ENCODE measurements at places on chromosomes 4 and X.

DNA sequence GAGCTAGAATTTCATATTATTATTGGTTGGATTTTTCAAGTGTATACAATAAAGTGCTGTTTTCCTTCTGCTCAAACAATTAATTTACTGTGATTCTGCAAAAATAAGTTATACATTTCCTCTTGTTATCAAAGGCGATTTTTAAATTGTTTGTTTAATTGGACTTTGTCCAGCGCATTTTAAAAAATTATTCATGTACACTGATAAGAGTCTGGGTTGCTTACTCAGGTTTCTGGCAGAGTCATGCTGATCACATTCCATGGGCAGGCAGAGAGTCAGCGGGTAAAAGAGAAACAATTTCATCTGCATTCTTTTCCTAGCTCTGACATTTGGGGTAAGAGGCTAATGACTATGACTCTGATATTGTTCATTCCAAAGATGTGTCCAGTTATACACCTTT is 8.9 kb downstream of the FAT4 start:
- DNase-seq = no peak

DNA sequence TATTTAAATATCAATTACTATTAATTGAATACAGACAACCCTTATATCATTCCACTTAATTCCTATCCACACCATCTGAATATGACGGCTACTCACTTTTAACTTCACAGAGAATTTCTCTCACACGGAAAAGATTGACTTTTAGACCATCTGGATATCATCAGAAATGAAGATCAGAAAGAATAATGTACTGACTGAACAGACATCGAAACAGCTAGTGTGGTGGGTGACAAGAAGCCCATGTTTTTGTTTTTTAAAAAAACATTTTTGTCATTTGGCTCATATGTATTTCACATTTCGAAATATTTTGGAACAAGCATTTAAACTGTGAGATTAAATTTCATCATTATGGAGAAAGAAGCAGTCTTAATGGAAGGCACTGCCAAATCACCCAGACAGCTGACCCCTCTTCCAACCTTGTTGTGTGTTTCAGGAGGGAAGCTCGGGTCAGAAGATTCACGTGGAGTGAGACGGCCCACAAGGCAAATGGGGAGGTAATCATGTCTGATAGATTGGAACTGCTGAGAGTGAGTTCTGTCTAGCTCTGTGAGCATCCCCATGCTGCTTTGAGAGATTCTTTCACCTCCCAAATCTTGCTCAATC is 204.2 kb upstream of the RASGEF1B start:
- no peak for DNase-seq

- no peak for DNase-seq
Observed at GRCh38 chr4:181960384-181960783, 282.8 kb upstream of the TENM3 start.

GRCh38 chr4:176308441-176308840 is 11.3 kb upstream of the SPCS3 start:
- DNase-seq = no peak

GRCh38 chrX:51608126-51608525 is 10.6 kb downstream of the CENPVL3 start:
- DNase-seq = no peak

DNA sequence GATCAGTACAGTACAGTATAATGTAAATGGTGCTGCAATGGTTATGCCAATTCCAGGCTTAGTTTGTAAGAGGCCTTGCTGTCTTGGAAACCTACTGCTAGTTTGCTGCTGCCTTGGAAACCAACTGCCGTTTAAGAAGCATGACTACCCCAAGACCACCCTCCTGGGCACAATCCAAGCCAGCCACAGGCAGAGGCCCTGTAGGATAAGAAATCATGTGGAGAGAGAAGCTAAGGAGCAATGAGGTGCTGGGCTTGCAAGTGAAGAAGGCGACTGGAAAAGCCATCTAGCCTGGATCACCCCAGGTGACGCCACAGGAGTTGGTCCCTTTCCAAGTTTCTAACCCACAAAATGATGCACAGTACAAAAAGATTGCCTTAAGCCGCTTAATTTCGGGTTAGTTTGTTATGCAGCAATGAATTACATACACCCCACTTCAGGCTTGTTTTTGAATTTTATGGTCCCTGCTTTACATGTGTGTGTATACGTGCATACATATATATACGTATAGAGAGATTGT is 16.9 kb downstream of the ZFP42 start:
- DNase-seq = no peak

DNA sequence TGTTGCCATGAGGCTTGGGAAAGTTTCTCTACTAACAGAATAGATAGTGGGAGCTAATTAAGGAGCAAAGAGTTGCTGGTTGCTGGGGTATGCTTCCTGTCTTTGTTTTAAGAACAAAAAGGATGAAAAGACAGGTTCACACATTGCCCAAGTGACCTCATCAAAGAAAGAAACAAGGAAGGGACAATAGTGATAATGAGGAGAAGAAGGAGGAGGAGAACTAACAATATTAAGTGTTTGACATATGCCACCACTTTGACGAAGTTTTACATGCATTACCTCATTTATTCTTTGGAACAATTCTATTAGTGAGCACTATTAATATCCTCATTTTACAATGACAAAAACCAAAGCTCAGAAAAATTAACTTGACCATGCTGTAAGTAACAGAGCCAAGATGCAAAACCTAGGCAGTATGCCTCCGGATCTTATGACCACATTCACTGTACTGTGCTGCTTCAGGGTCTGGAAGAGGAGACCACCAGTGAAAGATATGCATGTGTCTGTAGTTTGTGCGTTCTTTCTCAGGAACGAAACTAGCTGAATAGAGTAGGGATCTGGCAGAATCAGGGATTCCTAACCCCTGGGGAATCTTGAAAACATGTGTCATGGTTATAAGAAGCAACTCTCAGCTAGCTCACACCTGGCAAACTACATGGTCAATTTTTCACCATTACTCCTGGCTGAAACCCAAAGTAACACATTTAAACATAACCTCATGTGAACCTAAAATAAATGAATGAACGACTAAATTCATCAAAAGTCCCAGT is 83.8 kb downstream of the MOSPD2 start:
- no peak for DNase-seq

- DNase-seq = no peak
Observed at GRCh38 chr4:183986971-183987946, 82.2 kb downstream of the STOX2 start.

GRCh38 chr4:81984746-81985145 is 389.0 kb downstream of the HNRNPD start:
- DNase-seq = no peak

DNA sequence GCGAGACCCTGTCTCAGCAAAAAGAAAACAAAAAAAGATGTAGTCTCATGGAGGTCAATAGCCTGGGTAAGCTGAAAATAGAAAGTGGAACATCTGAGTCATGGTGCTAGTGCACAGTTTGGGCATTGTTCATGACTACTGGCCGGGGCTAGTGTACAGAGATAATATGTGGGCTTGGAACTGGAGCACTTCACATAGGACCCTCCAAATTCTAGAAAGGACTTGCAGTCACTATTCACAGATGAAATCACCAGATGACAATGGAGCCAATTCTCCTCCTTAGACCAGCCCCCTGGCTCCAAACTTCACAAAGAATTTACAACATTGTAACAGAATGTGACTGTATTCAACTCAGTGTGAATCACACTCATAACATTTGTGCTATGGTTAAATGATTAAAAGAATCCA is 367.8 kb upstream of the SLC7A11 start:
- no peak for DNase-seq

DNA sequence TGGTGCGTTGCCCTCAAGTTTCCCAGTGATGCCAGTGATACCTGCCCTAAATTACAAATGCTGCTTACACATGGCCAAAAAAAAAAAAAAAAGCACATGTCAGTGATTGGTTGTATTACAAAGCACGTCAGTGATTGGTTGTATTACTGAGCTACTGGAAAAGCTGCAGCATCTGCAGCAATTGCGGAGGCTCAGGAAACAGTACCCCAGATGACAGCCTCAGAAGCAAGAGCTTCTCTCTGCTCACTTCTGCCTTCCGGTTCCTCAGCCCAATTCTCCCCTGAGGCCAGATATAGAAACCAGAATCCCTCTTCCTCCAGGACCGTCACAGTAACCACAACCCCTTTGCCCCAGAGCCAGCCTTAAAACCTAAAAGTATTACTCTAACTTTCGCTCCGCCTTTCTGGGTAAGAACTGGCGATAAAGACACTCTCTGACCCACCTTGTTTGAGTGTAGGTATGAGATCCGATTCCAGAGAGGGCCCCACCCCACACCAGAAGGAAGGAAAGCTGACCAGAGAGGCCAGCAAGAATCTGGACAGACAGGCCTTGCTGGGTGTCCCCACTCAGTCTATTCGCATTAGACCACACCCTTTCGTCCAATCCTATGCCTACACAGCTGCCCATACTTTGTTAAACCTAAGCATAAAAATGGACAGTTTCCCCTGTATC is 85.0 kb upstream of the SORBS2 start:
- DNase-seq = no peak

GRCh38 chr4:22003878-22004277 is 55.3 kb upstream of the KCNIP4 start:
- DNase-seq = no peak

- no peak for DNase-seq
Observed at GRCh38 chr4:66640233-66640990, 904.9 kb downstream of the CENPC start.

DNA sequence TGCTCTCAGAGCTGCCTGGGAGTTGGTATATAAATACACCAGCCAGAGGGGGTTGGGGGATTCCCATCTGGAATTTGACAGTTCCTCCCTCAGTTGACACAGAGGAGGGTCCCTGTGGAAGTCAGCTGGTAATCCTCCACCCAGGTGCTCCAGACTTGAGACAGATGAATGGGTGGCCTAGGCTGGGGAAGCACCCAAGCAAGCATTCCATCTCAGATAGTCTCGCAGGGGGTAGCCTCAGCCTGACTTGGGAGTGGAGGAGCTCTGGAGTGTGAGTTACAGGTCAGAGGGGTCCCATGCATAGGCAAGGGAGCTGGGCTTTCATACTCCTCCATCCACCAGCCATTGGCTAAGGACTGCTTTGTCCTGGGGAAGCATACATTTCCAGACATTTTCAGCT is 229.3 kb upstream of the BCOR start:
- DNase-seq = no peak

GRCh38 chr4:88523325-88524129 is at the start of gene PYURF:
Gene PYURF (minus strand): TSS chr4:88523776. CDS start chr4:88523700, 76 bp downstream.
- peak; percentile 14 for DNase-seq

All from SIG-M5 (cell line).